ENCODE measurements at places on chromosomes 3 and 15. TPM values are rescaled to one million over a fixed set of nuclear protein-coding genes. Genes with fewer than 3 reads are reported as not detected.

Gene TMEM158
- polyA plus RNA-seq, result 5.3 TPM

Gene PYGO1
- 14.8 TPM for polyA plus RNA-seq

Gene UCN2
- polyA plus RNA-seq, result 0.25 TPM

Gene LDHAL6B
- 0.10 TPM for polyA plus RNA-seq

Gene CCR1
- 2.4 TPM for polyA plus RNA-seq

Gene SLC12A1
- 418 TPM for polyA plus RNA-seq

Gene SMCO1
- not detected for polyA plus RNA-seq

Gene IL12A
- 1.0 TPM for polyA plus RNA-seq
